Activated gamma-delta T cell treated with Interleukin-2 at 50 U/mL for 16 hours (primary cell): ENCODE measurements at places on chromosomes 6 and 20.

DNA sequence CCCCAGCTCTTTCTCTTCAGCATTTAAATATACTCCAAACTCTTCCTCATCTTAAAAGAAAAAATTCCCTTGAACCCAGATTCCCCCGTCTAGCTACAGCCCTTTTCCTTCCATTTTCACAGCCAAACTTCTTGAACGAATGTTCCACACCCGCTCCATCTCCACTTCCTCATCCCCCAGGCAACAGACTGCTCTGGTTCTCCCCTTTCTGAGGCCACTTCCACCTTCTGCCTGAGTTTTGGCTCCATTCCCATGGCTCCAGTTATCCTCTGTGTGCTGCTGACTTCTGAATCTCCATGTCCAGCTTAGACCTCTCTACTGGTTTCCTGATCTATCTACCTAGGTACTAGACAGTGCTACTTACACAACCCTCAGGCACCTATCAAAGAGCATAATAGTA is 106.4 kb downstream of the RALGAPA2 start:
- DNase-seq = no peak

DNA sequence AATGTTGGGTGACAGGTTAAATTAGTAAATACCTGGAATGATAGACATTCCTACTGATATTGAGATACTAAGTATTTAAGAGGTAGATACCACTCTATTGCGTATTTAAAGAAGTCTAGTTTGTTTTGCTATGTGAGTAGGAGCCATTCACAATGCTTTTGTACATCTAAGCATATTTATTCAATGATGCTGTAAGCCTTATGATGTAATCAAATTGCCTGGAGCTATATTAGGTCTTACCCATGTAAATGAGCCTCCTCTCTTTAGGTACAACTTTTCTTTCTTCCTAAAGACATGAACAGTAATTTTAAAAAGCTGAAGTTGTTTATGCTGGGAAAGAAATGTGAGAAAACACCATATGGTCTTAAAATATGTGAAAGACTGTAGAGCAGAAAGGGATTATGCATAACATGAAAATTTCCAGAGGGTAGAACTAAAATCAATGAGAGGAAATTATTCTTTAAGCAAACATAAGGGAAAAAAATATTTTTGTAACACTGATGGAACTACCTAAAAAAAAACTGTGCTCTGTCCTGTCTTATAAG is 526.7 kb downstream of the EPHA7 start:
- no peak for DNase-seq

DNA sequence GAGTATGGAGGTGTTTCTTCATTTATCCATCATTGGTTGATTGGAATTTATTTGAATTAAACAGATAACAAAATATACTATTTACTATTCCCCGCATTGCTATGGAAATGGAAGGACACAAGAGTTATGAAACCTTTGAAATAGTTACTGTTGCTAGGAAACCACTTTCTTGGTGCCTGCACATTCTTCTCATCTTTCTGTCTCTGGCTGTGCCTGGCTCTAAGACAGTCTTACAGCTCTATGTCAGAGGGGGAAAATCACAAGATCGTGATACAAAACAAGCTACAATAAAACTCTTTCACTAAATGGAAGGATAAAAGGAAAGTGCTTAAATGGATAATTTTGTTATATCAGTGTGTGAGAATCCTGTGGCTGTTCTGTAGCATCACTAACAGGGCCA is 453.0 kb downstream of the LMBRD1 start:
- DNase-seq = no peak

DNA sequence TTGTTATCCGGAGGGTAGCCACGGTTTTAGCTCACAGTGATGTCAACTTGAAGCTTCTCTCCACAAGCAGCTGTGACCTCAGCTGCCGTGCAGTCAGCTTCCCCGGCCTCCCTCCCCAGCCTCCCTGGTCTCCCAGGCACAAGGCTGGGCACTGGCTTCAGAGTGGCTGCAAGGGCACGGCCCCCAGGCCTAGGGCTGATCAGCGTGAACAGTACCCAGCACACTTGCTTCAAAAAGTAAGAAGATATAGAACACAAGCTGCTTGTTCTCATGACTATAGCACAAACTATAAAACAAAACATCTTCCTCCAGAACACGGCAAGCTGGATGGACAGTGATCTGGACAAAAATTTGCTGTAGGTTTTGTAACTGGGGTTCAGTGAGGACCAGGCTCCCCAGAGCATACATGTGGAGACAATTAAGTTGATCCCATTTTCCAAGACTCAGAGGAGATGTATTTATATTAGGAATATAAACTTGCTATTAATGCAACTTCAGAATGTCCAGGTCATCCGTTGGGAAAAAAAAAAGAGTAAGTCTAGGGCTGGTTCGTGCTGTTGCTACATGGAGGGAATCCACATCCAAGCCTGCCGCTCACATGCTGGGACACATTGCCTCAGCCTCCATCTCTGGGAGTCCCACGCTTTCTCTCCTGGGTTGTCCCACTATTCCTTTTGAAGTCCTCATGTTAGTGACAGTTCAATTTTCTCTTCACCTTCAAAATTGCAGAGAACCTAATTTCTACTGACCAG is 199.4 kb upstream of the THBS2 start:
- DNase-seq = no peak

DNA sequence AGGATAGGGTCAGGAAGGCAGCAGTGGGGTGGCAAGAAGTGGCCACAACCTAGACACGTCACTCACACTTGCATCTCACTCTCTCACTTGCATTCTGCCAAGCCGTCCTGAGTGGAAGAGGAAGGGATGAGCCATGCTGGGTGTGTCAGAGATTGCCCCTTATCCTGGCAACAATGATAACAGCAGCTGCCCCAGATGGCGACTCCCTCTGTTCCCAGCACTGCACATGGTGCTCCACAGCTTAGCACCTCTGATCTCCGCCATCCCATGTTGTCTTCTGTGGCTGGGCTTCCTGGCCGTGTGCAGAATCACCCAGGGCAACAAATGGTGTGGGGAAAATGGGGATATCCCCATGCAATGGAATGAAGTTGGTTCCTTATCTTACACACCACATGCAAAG is 11.1 kb downstream of the KCNB1 start:
- DNase-seq = no peak

GRCh38 chr6:52552278-52552643 is 24.6 kb downstream of the TRAM2 start:
- DNase-seq = no peak

DNA sequence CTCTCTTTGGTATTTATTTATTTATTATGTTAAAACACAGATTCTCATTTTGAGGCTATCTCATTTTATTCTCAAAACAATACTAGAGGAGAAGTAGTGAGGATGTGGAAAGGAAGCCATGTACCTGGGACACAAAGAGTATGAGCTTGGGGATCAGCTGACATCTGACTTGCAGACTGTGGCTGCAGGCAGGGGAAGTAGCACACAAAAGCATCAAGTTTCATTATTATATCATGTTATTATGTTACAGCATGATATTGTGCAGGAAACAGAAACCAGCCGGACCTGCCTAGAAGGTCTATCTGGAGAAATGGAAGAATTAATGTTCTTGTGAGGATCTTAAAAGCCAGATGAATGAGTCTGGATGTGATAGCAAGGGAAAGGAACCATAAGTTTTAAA is 248.2 kb downstream of the KHDC1L start:
- DNase-seq = no peak

- DNase-seq = no peak
These were observed 132.2 kb downstream of the SH3BGRL2 start for GRCh38 chr6:79763301-79763700.

- no peak for DNase-seq
These were observed 34.7 kb upstream of the TBXT start for GRCh38 chr6:166202321-166202733.

DNA sequence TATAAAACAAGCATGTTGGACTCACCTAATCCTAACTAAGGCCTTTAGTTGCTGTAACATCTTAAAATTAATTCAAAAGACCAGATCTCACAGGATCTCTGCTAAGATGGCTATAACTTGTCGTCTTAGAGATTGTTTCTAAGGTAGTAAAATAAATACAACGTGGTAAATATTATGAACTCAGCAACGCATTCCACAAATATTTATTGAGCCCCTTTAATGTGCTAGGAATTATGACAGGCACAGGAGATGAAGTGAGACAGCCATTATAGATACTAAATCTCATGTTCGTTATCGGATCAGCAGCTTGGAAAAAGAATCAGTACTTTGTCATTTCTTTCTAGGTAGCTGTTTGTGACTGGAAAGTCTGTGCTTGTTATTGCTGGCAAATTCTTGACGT is 20.9 kb upstream of the MCM3 start:
- DNase-seq = no peak

- no peak for DNase-seq
These were observed 13.2 kb downstream of the TJAP1 start for GRCh38 chr6:43490523-43490939.

DNA sequence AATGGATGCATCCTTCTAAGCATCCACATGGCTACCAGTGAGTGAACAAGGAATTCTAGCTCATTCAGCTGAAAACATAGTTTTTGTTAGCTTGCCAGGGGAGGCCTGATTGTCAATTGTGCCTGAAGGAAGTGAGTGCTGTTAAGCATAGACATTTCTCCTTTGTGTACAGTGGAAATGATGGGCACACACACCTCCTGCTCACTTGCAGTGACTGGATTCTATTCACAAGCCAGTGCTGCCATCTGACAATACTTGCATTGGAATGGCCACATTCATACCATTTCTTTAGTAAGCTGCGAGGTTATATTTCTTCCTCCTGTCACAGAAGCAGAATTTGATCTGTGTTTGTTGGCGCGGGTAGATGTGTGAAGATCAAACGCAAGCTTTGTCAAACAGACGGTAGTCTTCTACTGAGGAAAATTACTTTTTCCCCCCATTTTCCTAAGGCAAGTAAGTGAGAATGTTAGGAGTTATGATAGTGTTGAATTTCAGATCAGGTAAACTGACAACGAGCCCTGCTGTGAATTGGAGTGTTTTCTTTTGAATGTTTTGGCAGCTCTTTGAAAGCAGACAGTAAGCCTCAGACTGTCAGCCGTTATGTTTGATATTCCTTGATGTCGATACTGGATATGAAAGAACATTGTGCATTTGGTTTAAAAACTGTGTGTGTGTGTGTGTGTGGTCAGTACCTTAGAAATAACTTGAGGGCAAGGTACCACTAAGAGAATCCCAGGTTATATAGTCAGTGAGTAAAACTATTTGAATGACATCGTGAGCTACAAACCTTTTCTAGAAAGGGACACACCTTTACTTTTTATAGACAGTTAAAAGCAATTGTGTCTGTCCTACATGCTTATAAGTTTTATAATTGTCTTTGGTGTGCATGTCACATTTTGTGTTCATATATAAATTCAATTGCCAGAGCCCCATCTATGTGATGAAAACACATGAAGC is 84.2 kb upstream of the BMP2 start:
- DNase-seq = no peak

DNA sequence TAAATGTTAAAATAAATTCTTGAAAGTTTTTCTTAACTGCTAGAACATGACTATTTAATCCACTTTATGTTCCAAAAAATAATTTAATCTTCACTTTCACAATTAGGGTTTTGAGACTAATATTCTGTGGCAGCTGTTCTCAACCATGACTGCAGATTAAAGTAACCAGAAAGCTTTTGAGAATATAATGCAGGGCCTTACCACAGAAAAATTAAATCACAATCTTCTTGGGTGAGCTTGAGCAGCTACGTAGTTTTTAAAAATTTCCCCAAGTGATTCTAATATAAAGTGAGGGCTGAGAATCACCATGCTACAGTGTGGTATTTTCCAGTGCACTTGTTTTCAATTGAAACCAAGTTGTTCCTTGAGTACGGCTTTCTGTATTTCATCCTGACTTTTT is 196.6 kb upstream of the PTCHD4 start:
- DNase-seq = no peak

DNA sequence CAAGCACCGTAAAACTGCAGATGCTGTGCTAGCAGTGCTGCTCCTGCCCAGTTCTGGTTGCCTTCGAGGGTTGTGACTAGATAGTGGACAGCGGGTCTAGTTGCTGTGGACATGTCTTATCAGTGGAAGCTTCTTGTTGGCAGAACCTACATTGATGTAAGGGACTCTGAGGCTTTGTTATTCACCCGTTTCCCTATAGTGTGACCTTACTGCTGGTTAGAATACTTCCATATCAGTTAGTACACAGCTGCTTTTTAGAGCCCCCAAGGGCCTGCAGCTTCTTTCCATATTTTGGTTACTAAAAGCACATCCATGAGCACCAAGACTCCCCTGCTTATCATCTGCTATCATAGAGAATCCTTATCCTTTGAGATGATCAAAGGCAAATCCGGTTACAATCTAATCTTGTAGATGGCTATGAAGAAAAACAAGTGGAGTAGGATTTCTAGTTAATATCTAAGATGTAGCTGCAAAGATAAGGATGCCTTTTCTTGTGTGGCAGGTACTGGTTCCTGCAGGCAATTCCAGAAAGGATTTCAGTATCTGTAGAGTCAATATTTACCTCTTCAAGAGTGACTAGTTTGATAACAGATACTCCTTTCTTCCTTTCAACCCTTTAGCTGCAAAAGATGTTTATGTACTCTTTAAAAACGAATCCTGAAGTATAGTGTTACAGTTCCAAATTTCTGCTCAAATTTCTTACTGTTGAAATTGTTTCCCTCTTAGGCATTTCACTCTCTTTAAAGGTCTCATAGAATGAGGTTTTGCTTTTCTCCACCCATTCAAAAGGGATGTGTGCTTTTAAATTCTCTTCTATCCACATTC is 163.6 kb downstream of the JARID2 start:
- DNase-seq = no peak
